ENCODE measurements at places on chromosomes 2 and 18.

GRCh38 chr2:185215497-185215896 lies 523.1 kb upstream of the FSIP2 start:
- no peak for DNase-seq

GRCh38 chr2:84519332-84519957 lies 3.1 kb downstream of the DNAH6 start:
- no peak for DNase-seq

DNA sequence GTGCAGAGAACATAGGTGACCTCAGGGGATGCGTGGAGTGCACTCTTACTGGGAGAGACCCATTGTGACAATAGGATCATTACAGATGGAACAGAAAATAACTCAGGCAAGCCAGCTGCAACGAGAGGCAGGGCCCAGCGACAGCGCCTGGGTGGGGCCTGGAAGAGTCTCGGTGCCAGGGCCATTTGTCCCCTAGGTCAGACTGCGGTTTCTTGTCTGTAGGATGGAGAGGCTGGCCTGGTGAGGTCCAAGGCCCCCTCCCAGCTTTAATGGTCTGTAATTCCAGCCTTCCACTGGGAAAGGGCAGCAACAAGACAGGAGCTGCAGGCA lies 208.6 kb upstream of the APCDD1 start:
- no peak for DNase-seq

DNA sequence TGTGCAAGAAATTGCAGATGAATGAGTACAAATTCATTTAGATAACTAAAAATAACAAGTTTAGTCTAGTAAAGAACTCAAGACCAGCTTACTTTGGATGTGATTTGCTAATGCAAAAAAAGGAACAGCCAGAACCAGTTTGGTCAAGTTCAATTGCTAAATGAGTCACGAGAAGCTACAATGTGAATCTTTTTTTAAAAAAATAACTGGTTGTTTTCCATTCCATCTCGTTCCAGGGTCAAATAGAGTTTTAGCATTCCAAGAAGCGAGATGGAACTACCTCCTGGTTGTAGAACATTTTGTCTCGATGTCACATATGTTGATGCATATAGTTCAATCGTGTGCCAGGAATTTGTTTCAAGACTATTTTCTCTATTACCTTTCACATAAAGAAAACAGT lies 65.0 kb upstream of the IKZF2 start:
- DNase-seq, result no peak

DNA sequence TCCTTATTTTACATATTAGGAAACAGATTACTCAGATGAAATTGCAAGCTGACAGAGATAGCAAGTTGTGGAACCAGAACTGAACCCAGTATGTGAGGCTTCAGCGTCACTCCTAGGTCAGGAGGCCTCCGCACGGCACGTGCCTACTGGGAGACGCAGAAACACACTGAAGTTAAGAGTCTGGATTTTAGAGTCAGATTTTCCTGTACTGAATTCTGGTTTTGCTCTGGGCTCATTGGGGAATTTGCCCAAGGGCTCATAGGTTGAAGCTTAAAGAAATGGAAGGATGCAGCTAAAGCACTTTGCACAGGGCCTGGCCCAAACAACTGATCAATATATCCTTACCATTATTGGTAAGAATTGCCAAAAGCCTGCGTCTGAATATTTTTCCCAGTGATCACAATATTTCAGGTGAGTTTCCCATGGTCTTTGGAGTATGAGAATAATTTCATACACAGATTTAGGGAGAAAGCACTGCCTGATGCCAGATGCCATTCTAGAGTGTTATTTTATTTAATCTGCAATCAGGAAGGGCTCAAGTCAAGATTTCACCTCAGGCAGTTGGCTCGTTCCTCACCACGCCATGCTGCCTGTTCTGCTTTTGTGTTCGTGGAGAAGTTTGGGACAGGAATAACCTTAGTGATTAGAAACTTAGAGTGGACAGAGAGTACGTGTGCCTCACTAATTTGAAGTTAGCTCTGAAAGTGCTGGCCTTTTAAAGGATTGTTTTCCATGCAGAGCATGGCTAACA lies 331.9 kb downstream of the MYCN start:
- DNase-seq, result no peak

DNA sequence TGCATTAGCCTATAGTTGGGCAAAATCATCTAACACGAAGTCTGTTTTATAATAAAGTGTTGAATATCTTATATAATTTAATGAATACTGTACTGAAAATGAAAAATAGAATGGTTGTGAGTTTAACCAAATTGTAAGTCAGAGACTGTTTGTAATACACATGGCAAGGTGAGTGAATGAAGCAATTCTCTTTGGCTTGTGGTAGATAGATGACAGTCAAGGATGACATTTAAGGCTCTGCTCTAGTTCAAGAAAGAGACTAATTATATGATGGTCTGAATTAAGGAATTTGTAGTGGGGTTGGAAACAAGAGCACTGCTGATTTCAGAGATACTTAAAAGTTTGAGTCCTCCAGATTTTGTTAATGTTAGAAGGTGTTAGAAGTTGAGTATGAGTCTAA lies 207.7 kb downstream of the MCFD2 start:
- DNase-seq, result no peak

DNA sequence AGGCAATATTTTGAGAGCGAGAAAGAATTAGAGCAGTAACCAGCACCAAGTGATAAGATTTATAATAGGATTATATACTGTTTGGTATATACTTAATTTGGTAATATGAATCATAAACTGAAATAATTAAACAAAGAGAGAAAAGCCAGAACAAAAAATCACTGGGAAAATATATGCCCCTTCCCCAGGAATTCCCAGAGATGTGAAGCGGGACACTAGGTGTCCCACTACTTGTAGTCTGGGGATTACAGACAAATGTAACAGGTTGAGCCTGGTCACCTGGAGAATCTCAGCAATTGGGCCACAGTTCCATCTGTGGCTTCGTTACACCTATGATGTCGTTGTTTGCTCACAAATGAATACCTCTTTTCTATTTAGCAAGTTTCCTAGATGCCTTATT lies 256.1 kb upstream of the CHAC2 start:
- DNase-seq, result no peak

GRCh38 chr18:55416791-55417190 lies 171.2 kb downstream of the TCF4 start:
- DNase-seq, result no peak

DNA sequence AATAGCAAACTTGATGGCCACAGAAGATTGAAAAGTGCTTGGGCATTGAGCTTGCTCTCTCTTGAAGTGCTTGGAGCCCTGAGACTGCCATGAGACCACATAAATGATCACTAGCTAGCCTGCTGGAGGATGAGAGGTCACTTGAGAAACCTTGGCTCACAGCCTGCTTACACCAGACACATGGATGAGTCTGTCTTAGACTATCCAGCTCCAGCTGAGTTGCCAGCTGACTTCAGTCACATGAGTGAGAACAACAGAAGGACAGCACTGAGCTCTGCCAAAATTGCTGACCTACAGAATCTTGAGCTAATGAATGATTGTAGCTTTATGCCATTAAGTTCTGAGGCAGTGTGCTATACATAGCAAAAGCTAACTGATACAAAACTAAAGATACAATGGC lies 18.1 kb downstream of the NABP1 start:
- no peak for DNase-seq

DNA sequence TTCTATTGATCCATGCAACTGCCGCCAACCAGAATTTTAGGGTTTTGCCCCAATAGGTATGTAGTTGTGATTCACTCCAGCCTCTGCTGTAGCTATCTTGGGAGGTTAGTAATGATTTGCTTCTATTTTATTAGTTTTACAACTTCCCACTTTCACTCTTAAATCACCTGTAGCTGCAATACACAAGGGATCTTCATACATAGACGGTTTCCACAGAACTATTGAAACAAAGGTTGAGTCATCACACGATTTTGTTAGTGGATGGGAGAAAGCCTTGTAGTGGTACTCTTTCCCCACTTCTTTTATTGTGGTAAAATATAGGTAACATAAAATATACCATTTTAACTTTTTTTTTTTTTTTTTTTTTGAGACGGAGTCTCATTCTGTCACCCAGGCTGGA lies 104.2 kb upstream of the SPRED2 start:
- no peak for DNase-seq

- DNase-seq, result no peak
These were observed 608.9 kb downstream of the SUCLG1 start for GRCh38 chr2:83850071-83850725.

- DNase-seq, result no peak
These were observed 182.0 kb upstream of the LINC00305 start for GRCh38 chr18:64330931-64331330.

- DNase-seq, result no peak
These were observed 17.0 kb upstream of the MPP4 start for GRCh38 chr2:201715459-201715858.

DNA sequence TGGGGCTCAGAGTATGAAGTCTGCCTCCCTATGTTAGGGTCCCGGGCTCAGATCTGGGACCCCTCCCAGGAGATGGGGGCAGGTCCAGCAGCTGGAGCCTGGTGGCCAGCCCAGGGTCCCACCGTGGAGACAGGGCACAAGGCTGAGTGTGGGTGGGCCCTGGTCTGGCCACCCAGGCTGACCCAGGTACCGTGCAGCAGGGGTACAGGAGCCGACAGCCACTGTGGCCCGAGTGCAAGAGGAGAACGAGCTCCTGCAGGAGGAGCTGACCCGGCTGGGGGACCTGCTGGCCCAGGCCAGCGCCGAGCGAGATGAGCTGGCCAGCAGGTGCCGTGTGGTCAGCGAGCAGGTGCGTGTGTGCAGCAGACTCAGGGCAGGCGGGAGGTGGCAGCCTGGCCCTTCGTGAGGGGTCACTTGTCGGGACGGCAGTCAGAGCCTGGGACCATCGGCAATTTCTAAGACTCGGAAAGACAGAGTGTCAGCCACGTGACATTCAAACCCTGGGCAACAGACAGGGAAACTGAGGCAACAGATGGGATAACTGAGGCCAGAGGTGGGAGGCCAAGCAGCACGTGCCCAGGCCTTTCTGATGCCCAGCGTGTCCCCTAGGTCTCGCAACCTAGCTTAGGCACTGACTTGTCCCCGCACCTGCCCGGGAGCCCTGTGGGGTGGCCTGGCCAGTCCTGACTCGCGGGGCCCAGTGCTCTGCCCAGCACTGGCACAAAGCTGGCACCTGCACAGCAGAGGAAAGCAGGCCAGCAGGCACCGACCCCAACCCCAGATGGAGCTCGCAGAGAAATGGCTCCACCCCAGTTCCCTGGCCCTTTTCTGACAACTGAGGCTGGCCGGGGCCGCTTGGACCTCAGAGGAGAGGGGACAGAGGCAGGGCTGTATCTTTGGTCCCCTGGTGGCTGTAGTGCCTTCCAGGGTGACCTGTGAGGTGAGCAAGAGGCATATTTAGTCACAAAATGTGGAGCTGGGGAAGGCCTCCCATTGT lies 13.9 kb downstream of the CROCC2 start:
- DNase-seq, result no peak

DNA sequence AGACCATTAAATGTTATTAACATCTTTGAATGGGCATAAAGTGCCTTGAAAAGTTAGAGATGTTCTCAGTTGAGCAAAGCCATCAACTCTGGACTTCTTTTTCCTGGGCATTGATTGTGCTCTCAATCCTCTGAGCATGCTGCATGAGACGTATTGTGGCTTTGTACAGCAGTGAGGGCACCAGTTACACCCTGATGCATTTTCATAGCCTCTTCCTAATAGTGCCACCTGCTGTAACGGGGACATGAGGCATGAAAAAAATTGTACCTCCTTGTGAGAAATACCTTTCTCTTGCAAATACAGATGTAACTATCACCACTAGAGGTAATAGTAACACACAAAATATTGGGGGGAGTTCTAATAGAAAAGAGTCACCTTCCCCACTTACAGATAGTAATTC lies 697.5 kb downstream of the TMEM182 start:
- no peak for DNase-seq

DNA sequence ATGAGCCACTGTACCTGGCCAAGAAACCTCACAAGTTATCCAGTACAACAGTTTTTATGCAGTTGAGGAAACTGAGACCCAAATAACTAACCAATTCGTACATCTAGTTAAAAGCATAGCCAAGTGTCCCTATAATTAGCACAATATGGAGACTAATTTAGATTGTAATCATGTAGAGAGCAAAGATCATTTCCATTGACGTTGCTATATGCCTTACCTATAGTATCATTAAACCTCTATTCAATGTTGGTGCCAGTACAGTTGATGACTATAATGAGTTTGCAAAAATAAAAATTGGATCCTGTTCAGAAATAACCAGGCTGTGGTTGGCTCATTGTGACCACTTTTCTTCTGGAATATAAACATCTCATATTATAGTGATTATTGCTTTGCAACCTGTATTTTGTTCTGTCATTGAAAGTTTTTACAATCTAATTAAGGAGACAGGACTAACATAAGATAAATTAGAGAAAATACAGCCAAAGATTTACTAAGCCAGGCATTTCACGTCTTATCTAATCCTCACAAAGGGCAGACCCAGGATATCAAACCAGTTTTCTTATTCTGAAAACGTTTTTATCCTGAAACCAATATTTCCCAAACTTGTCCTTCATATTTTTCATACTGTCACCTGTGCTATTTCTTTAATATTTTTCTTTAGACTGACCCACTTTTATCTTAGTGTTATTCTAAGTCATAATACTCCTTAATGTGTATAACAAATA lies 130.0 kb upstream of the STON1 start:
- DNase-seq, result no peak

DNA sequence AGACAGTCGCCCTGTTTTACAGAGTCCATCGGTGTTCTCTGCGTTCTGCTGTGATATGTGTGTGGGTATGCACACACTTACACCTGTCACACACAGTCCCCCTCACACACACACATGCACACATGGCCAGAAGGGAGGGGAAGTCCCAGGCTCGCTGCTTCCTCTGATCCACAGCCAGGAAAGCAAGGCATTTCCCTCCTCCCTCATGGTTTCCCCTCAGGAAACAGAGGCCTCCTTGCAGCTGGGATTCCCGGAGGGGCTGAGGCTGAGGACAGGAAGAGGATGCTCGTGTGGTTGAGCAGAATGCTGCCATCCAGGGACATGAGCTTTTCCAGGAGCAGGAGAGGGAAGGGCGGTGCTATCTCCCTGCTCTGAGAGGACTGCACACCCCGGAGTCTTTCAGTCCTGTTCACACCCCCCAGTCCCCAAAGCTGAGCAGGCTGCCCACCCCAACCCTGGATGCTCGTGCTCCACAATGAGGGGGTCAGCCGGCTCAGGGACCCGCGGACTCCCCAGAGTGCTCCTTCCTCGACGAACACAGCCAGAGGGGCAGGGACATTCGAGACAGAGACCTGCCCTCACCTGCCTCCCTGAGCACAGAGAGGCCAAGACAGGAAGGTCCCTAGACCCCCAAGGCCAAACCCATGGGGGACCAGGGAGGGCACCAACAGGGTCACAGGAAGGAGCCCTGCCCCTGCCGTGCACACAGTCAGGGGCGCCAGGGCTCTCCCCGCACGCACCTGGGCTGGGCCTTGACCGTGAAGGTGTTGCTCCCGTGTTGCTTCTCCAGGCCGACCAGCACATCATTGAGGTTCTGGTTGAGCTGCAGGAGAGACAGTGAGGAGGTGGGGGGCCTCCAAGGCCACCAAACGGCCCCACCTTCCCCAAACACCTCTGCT lies 45.3 kb downstream of the BIN1 start:
- DNase-seq, result peak; percentile 95

GRCh38 chr2:72527424-72527823 lies 298.4 kb downstream of the EXOC6B start:
- no peak for DNase-seq

Data from kidney capillary endothelial cell (primary cell).